ENCODE measurements at places on chromosomes 4 and X.
A peak's percentile ranks its signal among the peaks of the same experiment; 100 is the strongest.

GRCh38 chr4:90906239-90906638 lies 779.0 kb downstream of the CCSER1 start:
- DNase-seq, result no peak

- no peak for DNase-seq
These were observed 95.9 kb upstream of the SCOC start for GRCh38 chr4:140277576-140277975.

DNA sequence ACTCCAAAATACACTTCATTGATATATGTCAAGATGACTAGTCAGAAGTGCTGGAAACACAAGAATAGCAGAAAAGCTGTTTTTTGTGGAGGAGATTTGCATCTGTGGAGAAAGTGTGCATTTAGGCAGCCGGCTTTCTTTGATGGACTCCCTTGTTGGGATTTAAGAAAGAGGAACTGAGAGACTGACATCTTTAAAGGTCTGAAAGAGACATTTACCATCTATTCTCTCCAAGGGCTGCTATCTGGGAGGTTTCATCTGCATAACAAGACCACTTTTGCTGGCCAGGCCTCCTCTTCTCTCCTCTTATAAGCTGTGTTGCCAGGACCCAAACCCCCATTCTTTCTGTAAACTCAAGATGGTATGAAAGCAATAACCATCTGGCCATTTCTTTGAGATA lies 1065.0 kb downstream of the NLGN4X start:
- no peak for DNase-seq

GRCh38 chr4:10664408-10664807 lies 20.2 kb downstream of the CLNK start:
- peak; percentile 10 for DNase-seq

DNA sequence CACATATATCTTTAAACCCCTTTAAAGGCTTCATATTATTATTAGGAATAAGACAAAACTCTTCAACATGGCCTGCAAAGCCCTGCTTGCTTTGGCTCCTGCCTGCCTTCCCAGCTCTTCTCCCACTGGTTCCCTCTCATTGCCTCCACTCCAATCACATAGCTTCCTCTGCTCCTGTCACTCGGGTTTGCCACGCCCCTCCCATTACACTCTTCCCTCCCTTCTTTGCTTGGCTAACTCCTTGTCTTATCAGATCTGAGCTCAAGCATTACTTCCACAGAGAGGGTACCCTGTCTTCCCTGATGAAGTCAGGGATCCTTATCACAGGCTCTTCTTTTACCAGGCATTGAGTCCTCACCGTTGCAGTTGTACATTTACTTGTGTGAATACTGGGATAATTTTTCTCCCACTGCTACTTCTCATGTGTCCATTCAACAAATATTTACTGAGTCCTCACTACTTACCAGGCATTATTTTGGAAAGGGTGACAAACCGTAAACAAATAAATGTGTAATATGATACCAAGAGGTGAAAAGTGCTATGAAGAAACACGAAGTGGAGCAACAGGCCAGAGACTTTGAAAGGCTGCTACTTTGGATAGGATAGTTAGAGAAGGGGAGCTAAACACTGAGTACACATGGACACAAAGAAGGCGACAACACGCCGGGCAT lies 3.2 kb upstream of the VGLL1 start:
- peak; percentile 1 for DNase-seq

- no peak for DNase-seq
These were observed 34.9 kb upstream of the SH3RF1 start for GRCh38 chr4:169305651-169306050.

DNA sequence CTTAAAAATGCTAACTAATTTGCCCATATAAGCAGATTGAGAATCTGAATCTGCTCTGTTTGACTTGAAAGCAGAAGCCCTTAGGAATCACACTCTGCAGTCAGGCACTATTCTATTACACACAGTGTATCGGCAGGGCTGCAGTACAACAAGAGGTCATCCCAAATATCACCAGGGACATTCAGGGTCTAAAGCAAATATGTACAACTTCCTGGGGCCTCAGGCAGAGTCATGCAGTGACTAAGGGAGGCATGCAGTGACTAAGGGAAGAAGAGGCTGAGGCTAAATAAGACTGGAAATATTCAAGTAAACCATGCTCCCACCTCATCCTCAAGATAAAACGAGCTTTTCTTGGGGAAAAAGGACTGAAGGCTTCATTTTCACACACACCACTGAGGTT lies 20.9 kb downstream of the MAPK10 start:
- DNase-seq, result no peak

GRCh38 chr4:1958276-1959103 lies 50.3 kb downstream of the NELFA start:
- DNase-seq, result no peak

DNA sequence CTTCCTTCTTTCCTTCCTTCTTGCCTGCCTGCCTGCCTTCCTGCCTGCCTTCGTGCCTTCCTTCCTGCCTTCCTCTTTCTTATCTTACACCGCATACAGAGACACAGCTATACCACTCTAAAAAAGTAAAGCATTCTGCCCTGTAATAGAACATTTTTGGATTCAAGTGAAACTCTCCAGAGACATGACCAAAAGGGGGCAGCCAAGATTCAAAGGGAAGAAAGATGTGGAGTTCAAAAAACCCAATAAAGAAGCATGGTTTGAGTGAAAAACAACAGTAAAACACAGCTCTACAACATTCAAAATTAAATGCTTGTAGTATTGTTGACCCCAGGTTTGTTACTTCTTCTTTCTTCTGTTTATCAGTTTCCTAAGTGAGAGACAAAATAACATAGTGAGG lies 914.9 kb upstream of the PCDH7 start:
- DNase-seq, result no peak

DNA sequence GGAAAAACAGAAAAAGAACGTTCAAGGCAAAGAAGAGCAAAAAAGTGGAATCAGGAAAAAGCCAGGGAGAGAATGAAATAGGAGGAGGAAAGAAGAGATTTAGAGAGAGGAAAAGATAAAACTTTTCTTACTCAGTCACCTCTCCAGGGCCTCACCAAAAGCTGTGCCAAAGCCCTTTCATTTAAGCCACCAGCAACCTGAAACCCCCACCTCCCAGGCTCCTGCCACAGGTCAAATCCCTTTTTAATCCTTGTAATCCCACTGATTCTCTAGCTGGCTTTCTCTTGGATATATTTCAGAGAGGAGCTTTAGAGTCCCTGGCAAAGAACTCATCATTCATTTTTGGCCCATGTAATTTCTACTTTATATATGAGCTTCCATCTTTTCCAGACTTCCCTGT lies 25.7 kb upstream of the XIAP start:
- DNase-seq, result no peak

- DNase-seq, result no peak
These were observed 244.1 kb downstream of the CRLF2 start for GRCh38 chrX:968148-968965.

- no peak for DNase-seq
These were observed 99.0 kb downstream of the FIP1L1 start for GRCh38 chr4:53476232-53477037.

DNA sequence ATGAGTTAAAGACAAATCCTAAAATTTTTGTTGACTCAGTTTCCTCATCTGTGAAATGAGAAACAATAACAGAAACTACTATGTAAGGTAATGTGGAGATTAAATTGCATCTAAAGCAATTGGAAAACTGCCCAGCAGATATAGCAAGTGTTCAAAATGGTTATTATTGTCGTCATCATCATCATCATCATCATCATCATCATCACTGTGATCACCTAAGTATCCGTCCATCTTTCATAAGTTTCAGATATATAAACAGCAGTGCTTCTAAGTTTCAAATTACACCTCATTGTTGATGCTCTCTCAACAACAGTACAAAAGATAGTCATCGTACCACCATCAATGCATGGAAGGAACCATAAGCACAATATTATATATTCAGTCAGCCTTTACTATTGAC lies 379.9 kb downstream of the PDGFC start:
- no peak for DNase-seq

GRCh38 chr4:144809056-144809640 lies 163.2 kb downstream of the HHIP start:
- DNase-seq, result no peak

DNA sequence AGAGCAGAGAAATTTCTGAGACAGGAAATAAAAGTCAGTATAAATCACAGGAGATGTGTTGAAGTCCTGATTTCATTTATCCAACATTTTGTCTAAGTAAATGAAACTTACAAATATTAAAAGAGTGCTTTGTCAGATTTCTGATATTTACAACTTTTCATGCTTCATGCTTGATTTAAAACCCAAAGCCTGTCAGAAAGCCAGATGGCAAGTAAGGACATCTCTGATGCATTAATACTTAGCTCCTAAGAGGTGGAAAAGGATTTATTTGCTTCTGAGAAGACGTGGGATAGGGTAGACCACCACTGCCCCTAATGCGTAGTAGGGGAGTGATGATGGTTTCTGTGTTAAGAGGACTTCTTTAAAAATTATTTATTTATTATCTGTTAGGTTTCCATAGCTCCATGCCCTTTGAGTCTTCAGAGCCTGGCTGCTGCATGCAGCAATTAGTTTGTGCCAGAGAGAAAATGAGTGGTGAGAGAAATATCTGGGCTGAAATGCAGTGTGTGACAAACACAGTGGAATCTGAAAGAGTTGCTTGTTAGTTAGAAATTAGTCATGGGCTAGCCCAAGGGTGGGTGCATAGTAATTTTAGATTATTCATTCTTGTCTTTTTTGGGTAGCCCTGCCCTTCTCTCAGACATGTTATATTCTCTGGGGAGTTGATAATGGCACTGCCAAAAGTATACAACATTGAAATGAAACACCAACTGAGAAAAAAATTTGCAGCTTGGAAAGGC lies 333.8 kb downstream of the C4orf33 start:
- no peak for DNase-seq

DNA sequence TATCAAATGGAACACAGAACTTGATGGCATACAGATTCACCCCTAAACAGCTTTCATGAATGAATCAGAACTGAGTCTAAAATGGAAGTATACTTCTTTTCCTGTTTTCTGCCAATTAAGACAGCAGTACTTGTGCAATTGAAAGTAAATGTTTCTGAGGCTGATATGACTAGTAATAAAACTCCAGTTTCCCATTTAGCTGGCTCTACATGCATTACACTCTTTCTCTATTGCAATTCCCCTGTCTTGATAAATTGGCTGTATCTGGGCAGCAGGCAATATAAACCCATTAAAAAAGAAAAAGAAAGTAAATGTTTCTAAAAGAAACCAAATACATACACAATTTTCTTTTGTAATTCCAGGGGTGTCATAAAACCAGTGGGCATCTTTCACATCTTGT lies 4.6 kb downstream of the NOA1 start:
- DNase-seq, result no peak

- no peak for DNase-seq
These were observed 78.0 kb upstream of the STX18 start for GRCh38 chr4:4619821-4620220.

- no peak for DNase-seq
These were observed 120.5 kb upstream of the FAT1 start for GRCh38 chr4:186844059-186844681.

DNA sequence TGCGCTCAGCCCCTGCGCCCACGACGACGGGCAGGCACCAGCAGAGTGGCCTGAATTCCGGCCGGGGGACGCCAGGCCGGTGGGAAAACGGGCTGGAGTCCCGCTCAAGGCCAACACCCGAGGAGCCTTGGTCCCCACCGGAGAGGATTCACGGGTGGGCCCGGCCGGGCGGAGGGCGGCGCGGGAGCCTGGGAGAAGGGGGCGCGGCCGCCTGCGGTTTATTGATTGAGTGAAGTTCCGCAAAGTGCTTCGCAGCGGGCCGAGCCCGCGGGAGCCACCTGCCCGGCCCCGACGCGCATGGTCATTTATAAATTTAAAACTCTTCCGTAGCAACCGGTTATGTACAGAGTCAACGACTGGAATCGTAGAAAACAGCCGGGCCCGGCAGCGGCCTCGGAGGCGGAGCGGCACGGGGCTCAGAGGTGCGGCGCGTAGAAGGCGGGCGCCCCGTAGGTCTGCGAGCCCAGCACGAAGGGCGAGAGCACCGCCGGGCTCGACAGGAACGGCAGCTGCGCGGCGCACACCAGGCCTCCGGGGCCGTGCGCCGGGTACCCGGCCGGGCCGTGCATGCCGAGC lies 3.6 kb downstream of the NKX1-1 start:
- DNase-seq, result no peak

GRCh38 chr4:146343199-146343598 lies 128.9 kb downstream of the REELD1 start:
- peak; percentile 6 for DNase-seq

- no peak for DNase-seq
These were observed 472.6 kb upstream of the CPEB2 start for GRCh38 chr4:14529653-14530052.

GRCh38 chr4:179804440-179804839 lies 2362.2 kb upstream of the AGA start:
- no peak for DNase-seq

DNA sequence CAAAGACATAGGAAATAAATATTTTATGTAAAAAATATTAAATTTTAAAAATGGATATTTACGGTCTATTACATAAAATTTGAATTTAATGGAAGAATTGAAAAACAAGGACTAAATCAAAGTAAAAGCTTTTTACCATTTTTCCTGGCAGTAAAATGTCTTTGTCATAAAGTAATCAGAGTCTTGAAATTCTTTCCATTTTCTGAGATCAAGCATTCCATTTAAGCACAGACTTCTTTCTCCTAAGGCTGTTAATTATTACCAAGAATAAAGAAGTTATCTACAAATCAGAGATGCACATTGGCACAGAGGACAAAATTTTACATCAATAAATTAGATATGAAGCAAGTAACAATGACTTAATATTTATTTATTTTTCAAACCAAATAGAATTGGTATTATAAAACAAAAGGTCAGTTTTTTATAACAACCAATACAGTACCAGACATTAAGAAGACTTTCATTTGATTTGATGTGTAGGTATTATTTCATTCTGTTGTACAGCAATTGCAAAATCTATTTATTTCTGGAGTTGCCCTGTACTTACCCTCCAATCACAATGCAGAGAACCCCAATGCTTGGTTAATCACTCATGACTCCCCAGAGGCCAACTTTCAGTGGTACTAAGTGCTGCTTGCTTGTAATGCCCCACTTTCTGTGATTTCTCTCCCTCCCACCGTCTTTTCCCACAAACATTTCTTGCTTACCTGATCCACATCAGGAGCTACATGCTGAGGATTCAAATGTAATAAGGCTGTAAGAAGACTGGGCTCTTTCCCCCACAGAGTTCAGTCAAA lies 254.6 kb downstream of the GASK1B start:
- DNase-seq, result no peak

- no peak for DNase-seq
These were observed 36.8 kb downstream of the ING2 start for GRCh38 chr4:183541752-183542040.
